ENCODE measurements at places on chromosomes 12 and 14.

- DNase-seq = no peak
Measured at GRCh38 chr14:32186248-32186647, 15.6 kb upstream of the RNU6-7 start.

- DNase-seq = no peak
Measured at GRCh38 chr14:72600551-72601330, 293.2 kb downstream of the DPF3 start.

- peak; percentile 49 for DNase-seq
Measured at GRCh38 chr12:116066381-116067230, 210.9 kb downstream of the MED13L start.

DNA sequence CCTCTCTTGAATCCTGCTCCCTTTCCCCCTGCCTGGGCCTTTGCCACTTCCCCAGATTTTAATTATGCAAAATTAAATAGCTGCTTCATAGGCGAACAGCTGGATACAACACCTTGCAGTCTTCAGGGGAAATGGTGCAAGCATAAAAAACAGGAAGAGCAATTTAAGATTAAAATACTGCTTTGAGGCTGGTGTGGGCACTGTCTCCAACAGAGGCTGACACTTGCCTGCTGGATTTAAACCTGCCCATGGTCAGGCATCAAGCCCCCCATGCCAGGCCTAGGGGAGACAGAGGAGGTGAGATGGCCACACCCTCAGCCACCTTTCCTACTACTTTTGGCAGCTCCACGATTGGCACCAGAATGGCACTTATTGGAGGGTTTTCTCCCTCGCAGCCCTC, 110.1 kb upstream of the DIO3 start:
- no peak for DNase-seq

DNA sequence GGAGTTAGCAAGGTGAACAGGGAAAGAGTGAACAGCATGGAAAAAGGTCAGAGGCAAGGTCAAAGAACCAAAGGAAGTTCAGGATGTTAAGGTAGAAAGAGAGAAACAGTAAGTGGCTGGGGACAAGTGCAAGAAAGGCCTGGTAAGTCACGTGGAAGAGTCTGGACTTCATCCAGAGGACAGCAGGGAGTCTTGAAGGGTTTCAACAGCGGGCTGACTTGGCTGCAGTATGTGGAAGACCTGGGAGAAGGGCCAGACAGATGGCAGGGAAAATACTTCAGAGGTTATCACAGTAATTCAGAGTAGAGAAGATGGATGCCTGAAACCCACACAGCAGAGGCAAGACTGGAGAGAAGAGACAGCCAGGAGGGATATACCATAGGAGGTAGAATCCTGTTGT, 34.0 kb downstream of the CIT start:
- DNase-seq = no peak

- DNase-seq = no peak
Measured at GRCh38 chr14:51248016-51248987, 8.3 kb downstream of the TMX1 start.

GRCh38 chr12:57175428-57176138, 28.2 kb upstream of the LRP1-AS start:
- peak; percentile 90 for DNase-seq

DNA sequence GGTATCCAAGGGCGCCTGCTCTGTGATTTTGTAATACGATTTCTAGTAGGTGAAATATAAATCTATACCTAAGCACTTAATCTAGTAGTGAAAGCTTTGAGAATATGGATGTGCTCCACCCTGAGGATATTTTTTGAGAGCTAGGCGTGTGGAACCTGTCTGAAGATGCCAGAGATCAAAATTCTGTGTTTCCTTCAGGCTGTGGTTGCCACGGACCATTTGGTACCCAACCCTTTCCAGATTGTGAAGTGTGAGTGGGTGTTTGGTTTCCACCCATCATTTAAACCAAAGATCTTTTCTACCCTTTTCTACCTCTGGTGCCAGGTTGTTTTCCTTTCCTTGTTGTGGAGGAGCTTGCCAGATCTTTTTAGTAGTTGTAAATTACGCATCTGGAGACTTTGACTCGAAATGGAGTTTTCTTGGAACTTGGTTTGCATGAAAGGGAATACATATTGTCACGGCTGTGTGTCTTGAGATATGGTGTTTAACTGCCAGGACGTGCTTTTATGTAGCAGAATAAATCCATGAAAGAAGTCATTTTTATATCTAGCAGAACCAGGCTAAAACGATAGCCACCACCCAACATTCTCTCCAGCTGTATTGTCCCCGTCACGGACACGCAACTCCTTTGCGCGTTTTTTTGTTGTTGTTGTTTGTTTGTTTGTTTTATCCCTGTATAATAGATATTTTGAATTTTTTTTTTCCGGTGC, 2.2 kb downstream of the LRFN5 start:
- DNase-seq = no peak

Measured in NCI-H510A treated with DMSO at 0.1 percent for 48 hours (cell line).